Tibial artery (tissue), 4 donors: ENCODE measurements at places on chromosomes 5 and 9.

DNA sequence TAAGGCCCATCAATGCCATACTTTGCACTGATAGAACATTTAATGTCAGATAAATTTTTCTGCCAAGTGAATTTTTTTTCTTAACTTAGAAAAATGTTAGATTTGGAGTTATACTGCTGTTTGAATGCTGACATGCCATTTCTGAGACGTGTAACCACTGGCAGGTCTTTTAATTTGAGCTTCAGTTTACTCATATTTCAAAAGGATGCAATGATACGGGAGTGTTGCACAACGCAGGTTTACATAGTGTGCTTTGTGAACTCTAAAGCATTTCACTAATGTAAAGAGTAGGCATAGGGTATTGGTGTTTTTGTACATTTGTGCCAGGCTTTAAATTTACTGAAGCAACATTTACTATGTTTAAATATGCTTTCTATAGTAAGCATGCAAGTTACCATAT is 4.2 kb downstream of the ZBTB43 start:
- no peak for DNase-seq

- no peak for DNase-seq
Measured at GRCh38 chr5:171762021-171762608, 23.5 kb upstream of the SMIM23 start.

- DNase-seq, result no peak
Measured at GRCh38 chr9:131856105-131856504, 116.2 kb upstream of the RAPGEF1 start.

DNA sequence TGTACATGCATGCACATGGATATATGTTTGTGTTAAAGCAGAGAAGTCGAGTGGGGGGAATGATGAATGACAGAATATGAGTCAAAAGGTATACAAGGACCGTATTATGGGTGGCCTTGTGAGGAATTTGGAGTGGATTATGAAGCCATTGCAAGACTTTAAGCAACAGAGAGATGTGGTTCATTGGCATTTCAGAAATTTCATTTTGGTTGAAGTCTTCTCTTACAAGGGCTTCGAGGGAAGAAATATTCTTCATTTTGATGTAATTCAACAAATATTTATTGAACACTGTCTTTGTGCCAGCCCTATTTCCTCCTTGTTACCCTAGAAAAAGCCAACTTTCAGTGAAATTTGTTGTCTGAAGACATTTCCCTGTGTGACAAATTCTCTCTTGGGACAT is 83.9 kb upstream of the SLCO6A1 start:
- no peak for DNase-seq

DNA sequence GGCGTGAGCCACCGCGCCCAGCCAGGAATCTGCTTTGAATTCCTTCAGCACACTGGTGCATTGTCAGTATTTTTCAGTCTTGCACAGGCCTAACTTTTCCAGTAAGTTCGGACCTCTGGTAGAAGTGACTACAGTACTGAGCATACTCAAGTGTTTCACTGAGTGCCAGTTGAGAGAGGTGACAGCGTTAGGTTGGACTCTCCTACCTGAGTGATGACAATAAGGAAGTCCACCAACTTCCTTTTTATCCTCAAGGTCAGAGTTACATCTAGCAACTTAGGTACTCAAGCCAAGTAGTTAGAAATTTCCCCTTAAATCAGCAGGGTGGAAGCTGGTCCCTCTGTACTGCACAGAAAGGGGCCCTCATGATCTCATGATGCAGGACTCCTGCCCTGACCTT is 26.0 kb upstream of the FSD1L start:
- DNase-seq, result no peak

GRCh38 chr5:87347272-87347671 is 65.5 kb downstream of the CCNH start:
- DNase-seq, result no peak

GRCh38 chr5:21709770-21710169 is 1143.4 kb downstream of the CDH12 start:
- DNase-seq, result no peak

GRCh38 chr9:91421971-91422757 is 1.5 kb downstream of the NFIL3 start:
- no peak for DNase-seq

- DNase-seq, result no peak
Measured at GRCh38 chr9:109805050-109805449, 25.1 kb downstream of the PALM2AKAP2 start.

DNA sequence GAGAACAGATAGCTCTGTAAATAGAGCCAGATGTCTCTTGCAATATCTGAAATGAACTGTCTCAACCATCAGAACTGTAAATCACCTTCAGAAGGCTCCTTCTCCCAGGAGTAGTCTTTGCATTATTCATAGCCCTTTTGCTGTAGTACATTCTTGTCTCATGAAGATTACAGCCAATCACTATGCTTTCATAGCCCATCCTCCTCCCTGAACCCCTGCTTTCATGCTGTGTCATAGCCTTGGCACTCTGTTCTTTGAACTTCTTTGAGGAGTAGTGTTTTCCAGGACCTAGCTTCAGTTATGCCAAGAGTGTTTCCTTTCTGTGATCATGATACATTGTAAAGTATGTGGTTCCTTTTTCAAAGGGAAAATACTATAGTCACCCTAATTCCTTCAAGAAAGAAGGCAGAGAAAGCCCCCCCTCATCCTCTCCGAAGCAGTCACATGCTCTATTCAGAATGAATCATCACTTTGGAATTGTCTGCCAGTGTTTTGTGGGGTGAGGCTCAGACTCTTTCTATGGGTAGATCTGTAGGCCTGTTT is 61.1 kb downstream of the GRIA1 start:
- DNase-seq, result no peak

DNA sequence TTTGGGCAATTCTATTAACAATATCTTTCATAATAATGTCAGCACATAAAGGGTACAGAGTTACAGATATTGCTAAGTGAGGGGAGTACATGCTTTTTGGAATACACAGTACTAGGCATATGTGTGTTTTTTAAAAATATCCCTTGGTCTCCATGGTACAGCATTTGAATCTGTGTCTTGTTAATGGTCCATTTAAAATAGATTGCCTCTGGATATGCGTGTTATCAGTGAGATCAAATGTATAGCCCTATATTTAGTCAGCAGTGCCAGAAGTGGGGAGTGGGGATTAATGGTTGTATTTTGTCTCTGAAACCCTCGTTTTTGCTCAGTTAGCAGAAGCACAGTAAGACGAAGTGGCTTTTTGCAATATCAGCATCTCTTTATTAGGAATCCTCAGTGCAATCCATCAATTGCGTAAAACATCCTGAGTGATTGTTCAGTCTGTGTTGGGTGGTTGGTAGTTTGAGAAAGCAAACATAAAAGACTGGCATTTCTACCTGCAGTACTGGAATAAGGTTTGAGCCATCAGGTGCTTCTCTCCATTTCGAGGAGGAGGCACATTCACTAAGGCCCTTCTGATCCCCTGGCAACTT is 19.0 kb downstream of the SKP2 start:
- DNase-seq, result no peak

GRCh38 chr9:99092643-99093491 is 12.0 kb upstream of the TGFBR1 start:
- no peak for DNase-seq

DNA sequence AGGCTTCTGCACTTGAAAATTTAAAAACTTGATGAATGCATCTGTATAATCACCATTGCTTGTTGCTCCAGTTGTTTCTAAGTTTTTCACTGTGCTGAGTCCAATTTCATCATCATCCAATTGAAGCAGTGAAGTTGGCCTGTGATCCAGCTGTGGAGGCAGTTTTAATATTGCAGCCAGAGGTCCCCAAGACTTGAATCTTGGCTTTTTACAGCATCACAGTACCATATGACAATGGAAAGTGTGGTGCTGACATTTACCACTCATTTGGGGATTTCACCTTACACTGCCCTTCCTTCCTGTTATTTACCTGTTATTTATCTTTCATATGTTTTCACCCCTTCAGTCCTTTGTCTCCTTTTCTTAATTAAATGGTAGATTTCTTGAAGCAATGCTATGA is 76.2 kb upstream of the SPIN1 start:
- DNase-seq, result no peak

DNA sequence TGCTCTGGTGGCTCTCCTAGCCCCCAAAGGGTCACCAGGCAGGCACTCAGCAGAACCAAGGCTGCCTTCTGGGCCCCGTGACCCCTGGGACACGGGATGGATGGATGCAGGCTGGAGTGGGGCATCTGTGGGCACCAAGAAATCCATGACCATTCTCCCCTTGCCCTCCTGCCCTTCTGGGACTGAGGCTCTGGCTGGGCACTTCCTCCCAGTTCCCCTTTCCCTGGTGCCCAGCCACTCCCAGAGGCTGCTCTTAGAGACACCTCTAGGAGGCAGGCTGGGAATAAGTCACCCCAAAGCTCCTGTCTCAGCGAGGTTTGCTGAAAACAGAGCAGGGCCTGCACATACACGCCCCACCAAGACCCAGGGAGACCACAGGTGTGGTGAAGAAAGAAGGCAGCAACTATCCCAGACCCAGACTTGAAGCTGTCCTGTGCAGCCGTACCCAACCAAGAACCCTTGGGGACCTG is 943 bp downstream of the STING1 start:
- peak; percentile 46 for DNase-seq

DNA sequence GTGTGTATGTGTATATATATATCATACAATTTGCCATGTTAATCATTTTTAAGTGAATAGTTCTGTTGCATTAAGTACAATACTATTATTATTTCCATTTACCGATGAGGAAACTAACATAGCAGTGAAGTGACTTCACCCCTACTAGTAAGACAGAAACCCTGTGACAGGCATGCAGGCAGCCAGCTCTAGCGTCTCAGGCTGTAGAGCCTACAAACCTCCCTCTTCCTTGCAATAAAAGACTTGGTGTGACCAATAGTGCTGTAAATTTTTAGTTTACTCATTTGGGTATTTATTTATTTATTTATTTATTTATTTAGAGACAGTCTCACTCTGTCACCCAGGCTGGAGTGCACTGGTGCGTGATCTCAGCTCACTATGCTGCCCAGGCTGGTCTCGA is 24.7 kb downstream of the FNBP1 start:
- DNase-seq, result no peak

DNA sequence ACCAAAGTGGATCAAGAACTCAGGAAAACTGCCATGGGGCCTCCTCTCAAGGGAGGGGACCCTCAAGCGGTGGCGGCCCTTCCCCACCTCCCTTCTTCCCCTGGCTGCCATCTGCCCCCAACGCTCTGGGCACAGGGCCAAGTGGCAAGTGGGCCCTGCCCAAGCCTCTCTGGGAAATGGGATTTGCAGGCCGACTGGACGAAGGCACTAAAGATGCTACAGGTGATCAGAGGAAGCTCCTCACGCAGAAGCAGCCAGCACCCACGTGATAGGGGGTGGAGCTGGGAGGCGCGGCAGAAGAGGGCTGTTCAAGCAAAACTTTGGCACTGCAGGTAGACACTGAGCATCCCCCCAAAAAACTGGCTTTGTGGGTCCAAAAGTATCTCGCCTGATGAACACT is 52.7 kb upstream of the UBTD2 start:
- DNase-seq, result no peak

DNA sequence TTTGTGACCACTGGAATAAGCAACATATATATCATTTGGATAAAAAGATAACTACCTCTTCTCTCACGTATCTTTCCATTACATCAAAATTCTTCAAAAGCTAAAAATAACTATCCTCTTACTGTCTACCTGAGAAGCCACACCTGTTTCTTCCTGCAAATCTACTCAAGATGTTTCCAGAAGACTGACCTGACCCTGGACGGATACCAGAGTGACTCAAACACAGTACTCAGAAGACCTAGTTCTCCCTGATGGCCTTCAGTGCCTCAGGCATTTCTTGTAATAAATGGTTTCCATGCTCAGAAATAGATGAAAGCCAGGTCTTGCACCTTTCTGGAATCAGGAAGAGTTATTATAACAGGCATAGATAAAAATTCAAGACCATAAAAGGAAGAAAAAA is 245.9 kb upstream of the PIK3R1 start:
- no peak for DNase-seq

DNA sequence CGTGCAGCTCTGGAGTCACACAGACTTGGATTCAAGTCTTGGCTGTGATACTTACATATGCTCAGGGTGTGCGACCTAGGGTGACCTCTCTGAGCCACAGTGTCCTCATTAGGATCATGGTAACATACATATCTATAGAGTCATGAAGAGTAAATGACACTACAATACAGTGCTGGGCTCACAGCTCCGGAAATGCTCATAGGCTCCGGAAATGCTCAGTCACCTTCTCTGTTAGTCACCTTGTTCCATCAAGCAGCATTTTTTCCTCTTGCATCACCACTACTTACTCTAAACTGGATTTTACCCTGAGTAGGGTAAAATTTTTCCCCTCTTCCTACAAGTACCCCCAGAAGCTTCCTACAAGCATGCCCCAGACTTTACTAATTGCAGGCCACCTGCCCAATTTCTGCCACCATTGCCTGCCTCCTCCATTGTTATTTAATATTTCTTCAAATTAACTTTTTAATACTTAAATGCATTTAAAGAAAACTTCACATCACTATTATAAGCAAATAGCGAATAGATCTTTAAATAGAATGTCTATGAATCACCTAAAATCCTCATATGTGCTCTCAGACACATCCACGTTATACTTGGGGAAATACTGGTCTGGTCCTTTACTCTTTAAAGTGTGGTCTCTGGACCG is 147.6 kb upstream of the SPRY4 start:
- no peak for DNase-seq

GRCh38 chr9:92911511-92912475 is 34.0 kb upstream of the ZNF484 start:
- peak; percentile 47 for DNase-seq

DNA sequence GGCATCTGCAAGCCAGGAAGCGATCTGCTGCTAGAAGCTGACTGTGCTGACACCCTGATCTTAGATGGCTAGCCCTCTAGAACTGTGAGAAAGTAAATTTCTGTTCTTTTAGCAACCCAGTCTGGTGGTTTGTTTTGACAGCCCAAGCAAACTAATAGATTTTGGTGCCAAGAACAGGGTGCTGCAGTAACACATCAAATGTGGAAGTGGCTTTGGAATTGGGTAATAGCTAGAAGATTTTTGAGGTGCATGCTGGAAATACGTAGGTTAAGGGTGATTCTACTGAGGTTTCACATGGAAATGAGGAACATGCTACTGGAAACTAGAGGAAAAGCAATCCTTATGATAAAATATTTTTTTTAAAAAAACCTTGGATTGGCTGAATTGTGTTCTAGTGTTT is 153.5 kb upstream of the SH3GL2 start:
- no peak for DNase-seq

GRCh38 chr9:26375448-26375847 is 517.2 kb downstream of the CAAP1 start:
- no peak for DNase-seq

DNA sequence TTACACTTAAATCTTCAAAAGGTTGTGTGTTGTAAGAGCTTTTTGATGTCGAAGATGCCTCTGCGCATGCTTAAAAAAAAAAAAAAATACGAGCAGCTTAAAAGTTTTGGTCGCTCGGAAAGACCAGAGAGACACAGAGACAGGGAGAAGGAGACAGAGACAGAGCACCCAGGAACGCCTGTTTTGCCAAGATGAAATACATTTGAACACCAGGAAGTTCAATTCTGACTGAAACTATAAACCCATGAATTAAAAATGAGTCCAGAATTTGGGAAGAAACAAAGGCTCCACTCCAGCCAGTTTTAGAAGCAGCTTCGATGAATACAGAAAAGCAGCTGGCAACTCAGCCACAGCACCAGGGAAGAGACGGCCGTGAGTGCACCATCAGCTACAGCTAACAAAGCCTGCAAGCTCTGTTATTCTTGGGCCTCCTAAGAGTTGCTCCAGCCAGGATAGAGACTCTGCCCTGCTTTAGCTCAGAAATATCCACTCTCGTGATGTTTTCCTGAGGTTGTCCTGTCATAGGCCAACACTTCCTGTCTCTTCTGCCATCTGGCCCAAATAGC is 2.5 kb upstream of the ZNF474 start:
- DNase-seq, result peak; percentile 69

- DNase-seq, result no peak
Measured at GRCh38 chr5:143412661-143413342, 9.3 kb upstream of the NR3C1 start.
